NCI-H446 treated with DMSO at 0.1 percent for 48 hours (cell line): ENCODE measurements at places on chromosomes 1 and 21.

DNA sequence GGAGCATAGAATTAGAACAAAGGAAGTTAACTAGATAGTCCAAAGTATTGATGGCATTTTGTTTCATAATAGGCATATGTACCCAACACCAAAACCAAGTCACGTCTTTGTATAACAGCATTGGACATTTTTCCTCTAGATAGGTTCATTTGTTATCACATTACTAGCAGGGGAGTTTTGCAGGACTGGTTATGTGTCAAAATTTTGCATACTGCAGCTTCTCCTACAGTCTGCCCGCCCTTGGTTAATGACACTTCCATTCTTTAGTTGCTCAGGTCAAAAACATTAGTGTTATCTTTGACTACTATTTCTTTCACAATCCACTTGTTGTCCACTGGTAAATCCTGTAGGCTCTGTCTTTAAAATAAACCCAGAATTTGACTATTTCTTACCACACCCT, 8.9 kb downstream of the CAPZA1 start:
- no peak for DNase-seq

GRCh38 chr1:220957233-220957605, 78.0 kb downstream of the HLX start:
- no peak for DNase-seq

DNA sequence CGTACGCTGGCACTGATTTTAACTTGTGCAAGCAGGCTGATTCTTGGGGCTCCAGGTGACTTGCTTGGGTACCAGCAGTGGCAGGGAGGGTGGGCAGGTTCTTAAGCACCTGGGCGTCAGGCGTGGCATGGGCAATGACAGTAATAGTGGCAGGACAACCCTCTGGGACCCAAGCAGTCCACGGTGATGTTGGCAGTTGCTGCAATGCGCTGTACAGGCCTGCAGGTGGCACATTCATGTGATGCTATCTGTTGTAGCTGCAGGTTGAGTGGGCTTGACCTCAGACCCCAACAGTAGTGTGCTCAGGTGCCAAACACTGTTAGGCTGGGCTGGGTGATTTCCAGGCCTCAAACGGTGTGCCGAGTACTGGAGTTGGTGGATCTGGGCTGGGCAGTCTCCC, 10.2 kb upstream of the OR10J4 start:
- DNase-seq: no peak

- DNase-seq: no peak
Measured at GRCh38 chr21:42302794-42303193, 12.4 kb downstream of the TFF3 start.

DNA sequence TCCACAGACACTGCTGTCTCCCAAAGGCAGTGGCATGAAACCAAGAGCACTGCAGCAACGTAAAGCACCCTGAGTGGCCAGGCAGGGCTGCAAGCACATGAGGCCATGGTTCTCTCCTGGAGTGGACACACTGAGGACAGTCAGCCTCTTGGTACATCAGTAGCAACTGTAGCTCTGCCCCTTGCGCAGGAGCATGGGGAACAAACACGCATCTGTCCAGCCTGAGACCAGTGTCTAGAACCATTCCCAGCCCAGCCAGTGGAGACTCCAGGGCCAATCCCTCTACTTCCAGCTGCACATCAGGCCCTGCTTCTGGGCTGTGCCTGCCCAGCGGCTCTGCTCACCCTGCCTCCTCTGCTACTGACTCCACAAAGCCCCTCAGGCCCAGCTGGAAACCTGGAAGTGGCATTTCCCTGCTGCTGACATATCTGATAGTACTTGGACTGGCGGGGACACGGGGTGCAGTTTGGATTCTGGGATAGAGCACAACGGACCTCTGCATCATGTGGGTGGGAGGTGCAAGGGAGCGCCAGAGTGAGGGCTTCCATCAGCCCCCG, 49.0 kb downstream of the TOR1AIP2 start:
- no peak for DNase-seq

GRCh38 chr1:52056937-52057231, 789 bp downstream of the BTF3L4 start:
- DNase-seq: no peak

- peak; percentile 82 for DNase-seq
Measured at GRCh38 chr1:89483010-89483756, 41.4 kb upstream of the LRRC8B start.

- no peak for DNase-seq
Measured at GRCh38 chr1:94143809-94144176, 22.8 kb upstream of the ABCA4 start.

DNA sequence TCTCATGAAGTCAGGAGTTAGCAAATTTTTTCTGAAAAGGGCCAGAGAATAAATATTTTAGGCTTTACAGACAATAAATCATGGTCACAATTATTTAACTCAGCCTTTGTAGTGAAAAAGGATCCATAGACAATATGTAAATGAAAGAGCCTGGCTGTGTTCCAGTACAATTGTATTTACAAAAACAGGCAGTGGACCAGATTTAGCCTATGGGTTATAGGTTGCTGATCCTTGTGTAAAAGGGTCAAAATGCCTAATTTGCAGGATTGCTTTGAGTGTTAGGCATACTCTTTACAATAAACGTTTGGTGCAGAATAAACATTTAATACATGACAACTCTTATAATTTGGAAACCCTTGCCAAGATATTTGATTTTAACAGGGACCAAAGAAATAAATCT, 6.5 kb downstream of the SLAMF7 start:
- no peak for DNase-seq

GRCh38 chr1:43331688-43332087, 5.9 kb upstream of the MPL start:
- DNase-seq: no peak

DNA sequence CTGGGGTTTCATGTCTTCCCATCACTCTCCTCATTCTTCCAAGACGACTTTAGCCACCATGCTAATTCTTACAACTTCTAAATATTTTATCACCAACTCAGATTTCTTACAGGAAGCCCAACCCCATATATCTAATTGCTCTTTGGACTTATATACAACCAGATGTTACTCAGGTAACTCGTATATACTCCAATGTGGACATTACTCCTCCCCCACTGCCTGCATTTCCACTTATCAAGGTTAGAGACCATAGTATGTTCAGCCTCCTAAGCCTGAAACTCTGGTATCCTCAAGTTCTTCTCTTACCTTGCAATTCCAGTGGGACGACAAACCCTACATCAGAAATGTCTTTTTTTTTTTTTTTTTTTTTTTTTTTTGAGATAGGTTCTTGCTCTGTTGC, 2.7 kb upstream of the RCC1 start:
- DNase-seq: no peak

- DNase-seq: no peak
Measured at GRCh38 chr1:47214549-47214948, 17.5 kb downstream of the TAL1 start.

- no peak for DNase-seq
Measured at GRCh38 chr1:15609631-15610030, 7.6 kb upstream of the DDI2 start.

DNA sequence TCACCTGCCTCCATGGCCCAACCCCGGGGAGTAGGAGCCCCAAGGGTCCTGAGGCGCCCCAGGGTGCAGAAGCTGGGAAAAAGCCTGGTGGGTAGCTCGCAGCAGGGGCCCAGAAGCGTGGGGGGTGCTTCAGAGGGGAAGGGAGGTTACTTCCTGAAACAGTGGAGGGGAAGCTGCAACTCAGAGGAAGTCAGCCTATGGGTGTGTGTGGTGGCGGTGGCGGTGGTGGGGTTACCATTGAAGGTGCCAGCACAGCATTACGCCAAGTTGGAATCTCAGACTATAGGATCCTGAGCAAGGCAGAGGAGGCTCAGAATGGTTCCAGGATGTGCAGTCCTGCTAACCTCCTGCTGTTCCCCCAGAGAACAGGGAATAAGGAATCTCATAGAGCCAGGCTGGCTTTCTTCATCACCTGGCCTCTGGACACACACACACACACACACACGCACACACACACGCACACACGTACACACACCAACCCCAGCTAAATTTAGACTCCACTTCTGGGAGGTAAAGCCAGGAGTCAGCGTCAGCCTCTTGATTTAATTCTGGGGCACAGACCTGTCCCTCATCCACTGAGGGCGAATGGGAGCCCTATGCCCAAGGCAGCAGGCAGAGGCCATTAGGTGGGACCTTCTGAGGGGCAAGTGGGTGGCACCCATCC, 1.3 kb downstream of the DENND4B start:
- DNase-seq: no peak

DNA sequence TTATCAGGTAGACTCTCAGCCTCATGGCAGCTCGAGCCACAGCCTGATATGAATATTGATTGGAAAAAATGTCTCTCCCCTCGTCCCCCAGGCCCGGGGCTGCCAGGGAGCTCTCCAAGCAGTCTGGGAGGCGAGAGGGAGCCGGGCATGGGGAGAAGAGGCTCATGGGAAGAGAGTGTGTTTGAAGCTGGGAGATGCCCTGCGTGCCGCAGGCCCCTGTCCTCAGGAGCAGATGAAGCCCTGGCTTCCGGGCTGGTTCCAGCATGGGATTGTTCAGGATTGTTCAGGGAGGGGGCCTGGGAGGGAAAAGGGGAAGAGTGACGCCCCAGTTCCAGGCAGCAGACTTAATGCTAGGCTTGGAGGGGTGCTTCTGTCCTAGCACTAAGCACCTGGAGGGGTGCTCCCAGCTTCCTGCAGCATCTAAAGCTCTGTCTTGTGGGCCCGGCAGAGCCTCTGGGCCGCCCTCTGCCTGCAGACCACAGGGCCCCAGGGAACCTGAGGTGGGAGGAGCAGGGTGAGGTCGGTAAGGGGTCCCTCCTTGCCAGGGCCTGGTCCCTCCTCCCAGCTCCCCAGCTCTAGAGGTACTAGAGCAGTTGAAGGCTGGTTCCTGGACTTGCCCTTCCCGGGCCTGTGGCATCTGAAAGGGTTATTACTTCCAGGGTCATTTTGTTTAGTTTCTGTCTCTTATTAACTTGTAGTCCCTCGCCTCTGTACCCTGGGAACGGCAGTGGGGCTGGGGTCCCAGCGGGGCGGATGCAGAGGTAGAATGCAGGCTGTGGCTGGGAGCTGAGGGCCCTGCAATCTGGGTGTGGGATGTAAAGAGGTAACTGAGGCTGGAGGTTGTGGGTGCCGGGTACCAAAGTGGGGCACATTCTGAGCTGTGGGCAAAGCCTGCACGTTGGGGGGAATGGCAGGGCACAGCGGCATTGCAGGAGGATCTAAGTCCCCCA, 334.8 kb upstream of the VAMP3 start:
- no peak for DNase-seq

DNA sequence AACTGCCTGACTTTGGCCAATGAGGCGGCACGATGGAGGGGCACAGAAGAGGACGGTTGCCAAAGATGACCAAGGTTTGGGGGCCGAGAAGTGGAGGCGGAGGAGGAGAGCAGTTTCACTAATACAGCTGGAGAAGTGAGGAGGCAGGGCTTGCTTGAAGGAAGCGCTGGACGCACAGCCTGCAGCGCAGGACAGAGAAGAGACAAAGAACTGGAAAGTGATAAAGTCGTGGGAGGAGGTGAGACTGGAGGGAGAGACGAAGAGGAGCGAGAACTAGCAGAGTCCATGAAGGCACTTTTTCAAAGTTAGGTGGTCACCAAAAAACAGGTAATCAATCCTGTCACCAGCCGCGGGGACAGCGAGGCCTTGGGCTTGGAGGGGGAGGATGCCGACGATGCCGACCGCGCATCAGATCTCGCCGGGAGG, 771 bp downstream of the PACC1 start:
- DNase-seq: no peak

- no peak for DNase-seq
Measured at GRCh38 chr1:189970331-189971230, 507.1 kb downstream of the BRINP3 start.

DNA sequence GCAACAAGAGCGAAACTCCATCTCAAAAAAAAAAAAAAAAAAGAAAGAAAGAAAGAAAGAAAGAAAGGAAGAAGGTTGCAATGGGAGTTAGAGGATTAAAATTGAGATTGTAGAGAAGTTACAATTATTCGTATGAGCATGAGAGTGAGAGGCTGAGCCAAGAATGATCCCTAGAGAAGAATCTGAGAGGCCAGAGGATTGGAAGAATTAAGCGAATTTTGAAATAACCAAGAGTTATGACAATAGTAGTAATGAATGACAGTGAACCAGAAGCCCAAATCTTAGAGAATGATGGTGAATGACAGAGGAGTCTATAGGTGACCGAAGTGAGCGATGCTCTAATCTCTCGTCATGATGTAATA, 369 bp upstream of the ZYG11B start:
- no peak for DNase-seq

DNA sequence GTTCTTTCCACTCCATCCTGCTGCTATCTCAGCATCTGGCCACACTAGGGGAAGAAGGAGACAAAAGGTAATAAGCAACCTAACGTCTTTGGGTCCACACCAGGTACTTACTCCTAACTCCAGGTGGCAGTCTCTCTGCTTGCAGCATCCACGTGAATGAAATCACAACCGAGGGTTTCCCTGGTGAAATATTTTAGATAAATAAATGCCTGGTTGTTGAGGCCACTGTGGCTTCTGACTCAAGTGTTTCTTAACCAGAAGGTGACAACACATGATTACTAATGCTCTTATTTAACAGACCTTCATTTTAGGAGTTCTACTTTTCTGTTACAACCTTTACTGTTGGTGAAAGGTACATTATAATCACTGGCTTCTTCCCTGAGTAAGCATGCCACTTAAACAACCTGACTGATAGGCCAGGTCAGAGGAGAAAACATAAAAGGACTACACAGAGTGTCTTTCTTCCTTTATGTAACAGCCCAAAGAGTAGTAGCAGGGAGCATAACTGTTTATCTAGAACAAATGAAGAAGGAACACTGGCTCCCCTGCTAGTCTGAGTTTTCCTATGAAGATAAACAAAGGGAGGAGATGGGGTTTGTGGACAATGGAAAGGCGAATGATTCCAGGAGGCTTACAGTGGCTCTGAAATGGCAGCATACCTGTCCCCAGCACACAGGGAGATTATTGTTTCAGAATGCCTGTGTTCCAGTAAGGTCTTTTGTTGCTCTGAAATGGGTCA, 59.9 kb downstream of the SYT6 start:
- no peak for DNase-seq

GRCh38 chr1:41677620-41678019, 193.1 kb upstream of the EDN2 start:
- no peak for DNase-seq

DNA sequence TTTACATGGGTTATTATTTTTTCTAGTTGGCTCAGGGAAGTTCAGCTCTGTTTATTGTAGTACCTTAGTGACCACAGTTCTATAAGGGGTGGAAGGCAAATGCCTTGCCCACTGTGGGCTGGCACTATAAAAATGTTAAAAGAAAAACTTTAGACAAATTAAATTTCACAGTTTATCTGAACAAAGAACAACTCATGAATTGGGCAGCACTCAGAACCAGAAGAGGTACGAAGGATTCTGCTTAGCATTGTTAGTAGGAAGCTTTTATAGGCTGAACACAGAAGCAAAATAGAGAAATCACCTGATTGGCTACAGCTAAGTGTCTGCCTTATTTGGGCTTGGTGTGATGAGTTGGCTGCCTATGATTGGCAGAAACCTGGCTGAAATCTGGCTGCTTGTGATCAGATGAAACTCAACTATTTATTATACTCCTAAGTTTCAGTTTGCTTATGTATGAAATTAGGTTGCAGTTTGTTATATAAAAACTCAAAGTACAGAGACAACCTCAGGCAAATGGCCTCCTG, 35.8 kb upstream of the SLC35D1 start:
- DNase-seq: no peak
